Stomach (tissue), 19 donors: ENCODE measurements at places on chromosomes 11 and 22. TPM values are rescaled to one million over a fixed set of nuclear protein-coding genes. Genes with fewer than 3 reads are reported as not detected.

The ASCL2 gene
- not detected for total RNA-seq

The OR5P2 gene
- 0.55 TPM for total RNA-seq

DNA sequence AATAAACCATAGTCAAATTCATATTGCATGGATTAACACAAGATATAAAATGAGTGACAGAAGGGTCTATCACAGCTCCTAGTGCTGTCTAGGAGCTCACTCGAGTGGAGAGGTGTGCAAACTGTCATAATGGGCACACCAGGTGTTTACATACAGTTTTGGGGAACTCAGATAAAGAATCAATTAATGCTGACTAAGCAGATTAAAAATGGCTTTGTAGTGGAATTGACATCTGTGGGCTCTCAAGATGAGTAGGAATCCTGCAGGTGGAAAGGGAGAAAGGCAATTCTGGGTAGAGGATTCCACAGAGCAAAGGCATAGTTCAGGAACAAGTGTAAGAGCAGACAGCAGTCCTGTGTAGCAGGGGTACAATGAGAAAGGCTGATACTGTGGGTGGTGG, 496.2 kb upstream of the CCDC90B start:
- no peak for DNase-seq

- no peak for DNase-seq
These were observed 38.6 kb upstream of the RPS13 start for GRCh38 chr11:17116117-17116516.

- no peak for DNase-seq
These were observed 11.9 kb downstream of the SCARF2 start for GRCh38 chr22:20425566-20426258.
